ENCODE measurements at places on chromosomes 2 and 18.

GRCh38 chr2:53535234-53535840 lies 232.3 kb upstream of the CHAC2 start:
- peak; percentile 57 for DNase-seq

GRCh38 chr18:9852266-9853081 lies 33.3 kb upstream of the TXNDC2 start:
- DNase-seq = no peak

- DNase-seq = no peak
Observed at GRCh38 chr2:165746501-165746900, 47.5 kb downstream of the GALNT3 start.

DNA sequence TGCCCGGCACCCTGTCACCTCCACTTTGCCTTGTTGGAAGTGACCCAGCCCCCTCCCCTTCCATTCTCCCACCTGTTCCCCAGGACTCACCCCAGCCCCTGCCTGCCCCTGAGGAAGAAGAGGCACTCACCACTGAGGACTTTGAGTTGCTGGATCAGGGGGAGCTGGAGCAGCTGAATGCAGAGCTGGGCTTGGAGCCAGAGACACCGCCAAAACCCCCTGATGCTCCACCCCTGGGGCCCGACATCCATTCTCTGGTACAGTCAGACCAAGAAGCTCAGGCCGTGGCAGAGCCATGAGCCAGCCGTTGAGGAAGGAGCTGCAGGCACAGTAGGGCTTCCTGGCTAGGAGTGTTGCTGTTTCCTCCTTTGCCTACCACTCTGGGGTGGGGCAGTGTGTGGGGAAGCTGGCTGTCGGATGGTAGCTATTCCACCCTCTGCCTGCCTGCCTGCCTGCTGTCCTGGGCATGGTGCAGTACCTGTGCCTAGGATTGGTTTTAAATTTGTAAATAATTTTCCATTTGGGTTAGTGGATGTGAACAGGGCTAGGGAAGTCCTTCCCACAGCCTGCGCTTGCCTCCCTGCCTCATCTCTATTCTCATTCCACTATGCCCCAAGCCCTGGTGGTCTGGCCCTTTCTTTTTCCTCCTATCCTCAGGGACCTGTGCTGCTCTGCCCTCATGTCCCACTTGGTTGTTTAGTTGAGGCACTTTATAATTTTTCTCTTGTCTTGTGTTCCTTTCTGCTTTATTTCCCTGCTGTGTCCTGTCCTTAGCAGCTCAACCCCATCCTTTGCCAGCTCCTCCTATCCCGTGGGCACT lies 4.5 kb downstream of the RETREG2 start:
- no peak for DNase-seq

DNA sequence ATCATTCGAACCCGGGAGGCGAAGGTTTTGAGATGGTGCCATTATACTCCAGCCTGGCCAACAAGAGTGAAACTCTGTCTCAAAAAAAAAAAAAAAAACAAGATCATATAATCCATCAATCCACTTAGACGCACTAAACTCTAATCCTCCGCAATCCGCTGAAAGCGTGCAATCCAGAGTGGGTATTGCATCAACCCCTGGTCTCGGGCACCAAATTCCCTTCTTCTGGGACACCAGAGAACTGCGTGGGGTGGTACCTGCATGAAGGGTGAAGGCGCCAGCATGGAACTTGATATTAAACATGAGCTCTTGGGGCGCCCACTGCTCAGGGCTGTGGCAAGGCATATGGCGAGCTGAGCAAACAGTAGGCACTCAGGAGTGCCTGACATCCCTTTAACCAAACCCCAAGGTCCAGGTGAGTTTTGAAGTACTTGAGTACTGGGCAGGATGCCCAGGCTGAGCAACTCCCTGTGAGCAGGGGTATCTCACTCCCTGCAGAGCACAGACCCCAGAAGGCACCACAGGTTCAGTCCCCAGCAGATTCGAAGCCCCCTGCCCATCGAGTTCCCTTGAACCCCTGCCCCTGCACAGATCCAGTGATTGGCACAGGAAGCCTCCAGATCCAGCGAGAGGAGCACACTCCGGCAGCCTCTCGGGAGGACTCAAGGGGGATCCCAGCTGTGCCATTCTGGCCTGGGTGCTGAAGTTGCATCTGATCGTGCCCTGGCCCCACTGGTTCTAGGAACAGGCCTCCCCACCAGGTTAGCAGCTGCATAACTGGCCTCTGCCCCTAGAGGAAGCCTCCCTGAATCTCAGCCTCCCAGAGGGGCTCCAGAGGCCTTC lies 8.0 kb downstream of the ALPI start:
- DNase-seq = no peak

GRCh38 chr2:75246441-75247167 lies 47.3 kb upstream of the TACR1 start:
- DNase-seq = no peak

- DNase-seq = no peak
Observed at GRCh38 chr18:22977847-22978701, 44.9 kb downstream of the RBBP8 start.

DNA sequence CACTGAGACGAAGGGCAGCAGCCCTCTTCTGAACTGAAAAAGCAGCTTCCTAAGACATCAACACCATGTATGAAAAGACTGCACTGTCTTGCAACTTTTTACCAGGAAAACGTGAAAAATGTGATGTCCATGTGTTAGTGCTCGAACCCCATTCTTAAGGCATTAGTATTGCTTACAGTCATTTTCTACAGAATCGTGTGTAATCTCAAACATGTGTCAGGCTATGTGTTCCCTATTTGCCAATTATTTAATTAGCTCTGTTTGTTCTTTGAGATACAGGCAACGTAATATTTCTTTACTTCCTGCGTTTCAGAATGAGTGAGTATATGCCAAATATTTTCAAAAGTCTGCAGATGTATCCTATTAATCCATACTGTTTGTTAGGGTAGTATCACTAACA lies 307.7 kb upstream of the CCDC68 start:
- no peak for DNase-seq

DNA sequence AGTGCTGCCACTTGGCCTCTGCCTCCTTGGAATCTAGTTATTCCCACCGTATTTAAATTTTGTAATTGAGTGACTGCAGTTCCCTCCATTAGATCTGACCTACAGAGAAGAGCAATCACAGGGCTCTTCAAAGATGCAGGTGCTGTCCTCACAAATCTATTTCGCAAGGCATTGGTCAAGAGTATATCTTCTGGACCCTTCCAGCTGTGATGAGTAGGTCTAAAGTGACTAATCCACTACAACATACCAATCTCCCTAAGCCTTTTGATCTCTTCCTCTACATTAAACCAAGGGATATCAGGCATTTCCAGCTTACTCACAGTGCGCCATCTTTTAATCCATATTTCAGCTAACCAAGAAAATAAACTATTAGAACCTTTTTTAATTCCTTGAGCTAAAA lies 65.1 kb upstream of the COL3A1 start:
- DNase-seq = no peak

DNA sequence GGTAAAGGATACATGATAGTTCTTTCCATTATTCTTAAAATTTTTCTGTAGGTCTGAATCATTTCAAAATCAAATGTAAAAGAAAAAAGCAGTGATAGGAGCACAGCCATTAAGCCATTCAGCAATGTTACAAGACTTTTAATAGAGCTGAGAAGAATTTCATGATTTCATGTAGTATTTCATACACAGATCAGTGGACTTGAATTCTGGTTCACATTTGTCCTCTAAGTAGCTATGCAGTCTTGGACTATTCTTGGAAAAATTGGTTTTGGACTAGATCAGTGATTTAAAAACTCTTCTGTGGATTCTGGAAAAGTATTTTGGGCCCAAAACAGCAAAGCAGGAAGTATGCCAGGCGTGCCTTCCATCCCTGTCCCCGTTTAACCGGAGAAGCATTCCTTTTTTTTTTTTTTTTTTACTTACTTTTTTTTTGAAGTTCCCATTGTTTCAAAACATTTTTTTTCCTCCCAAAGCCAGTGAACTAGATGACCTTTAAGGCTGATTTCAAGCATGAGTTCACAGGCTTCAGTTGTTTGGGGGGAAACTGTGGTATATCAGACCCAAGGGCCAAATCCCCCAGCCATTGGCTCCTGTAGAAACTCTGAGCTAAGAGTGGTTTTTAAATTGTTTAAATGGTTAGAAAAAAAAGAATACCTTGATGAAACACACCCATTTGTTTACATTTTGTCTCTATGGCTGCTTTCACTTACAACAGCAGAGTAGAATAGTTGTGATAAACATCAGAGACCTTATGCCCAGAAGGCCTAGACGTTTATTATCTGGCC lies 17.5 kb upstream of the POLI start:
- DNase-seq = no peak

DNA sequence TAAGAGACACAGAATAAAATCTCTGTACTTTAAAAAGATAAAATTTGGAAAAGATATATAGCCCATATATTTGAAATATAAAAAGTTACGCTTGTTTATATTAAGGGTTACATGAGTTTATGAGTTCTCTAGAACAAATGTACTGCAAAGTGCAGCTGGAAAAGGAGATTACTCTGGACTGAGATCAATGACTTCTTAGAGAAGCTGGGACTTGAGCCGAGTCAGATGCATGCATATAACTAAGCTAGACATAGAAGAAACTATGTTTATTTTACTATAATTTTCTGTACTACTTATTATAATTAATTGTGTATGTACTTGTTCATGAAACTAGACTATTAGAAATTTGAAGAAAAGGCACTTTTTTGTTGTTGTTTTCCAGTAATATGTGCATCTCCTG lies 170.3 kb upstream of the NXPH2 start:
- DNase-seq = no peak

GRCh38 chr2:58762176-58762781 lies 521.2 kb upstream of the FANCL start:
- DNase-seq = peak; percentile 72

DNA sequence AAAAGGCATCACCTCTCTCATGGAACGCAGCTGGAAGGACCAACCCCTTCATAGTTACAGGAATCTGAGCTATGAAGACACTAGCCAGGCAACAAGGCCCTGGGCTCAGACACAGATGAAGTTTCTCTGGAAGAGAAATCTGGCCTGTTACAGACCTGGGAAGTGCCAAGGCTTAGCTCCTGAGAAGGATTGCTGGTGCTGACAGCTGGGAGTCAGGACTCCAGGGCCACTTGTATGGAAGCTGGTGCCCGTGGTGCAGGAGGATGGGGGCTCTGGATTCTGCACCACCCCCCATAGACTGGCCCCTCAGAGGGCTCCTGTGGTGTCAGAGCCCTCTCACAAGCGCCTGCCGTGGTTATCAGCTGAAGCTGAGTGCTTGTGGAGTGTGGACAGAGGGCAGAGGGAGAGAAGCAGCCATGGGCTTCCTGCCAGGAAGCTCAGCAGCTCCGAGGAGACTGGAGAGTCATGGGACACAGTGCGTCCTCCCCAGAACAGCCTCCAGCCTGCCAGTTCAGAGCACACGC lies 87.3 kb upstream of the LCLAT1 start:
- DNase-seq = no peak

DNA sequence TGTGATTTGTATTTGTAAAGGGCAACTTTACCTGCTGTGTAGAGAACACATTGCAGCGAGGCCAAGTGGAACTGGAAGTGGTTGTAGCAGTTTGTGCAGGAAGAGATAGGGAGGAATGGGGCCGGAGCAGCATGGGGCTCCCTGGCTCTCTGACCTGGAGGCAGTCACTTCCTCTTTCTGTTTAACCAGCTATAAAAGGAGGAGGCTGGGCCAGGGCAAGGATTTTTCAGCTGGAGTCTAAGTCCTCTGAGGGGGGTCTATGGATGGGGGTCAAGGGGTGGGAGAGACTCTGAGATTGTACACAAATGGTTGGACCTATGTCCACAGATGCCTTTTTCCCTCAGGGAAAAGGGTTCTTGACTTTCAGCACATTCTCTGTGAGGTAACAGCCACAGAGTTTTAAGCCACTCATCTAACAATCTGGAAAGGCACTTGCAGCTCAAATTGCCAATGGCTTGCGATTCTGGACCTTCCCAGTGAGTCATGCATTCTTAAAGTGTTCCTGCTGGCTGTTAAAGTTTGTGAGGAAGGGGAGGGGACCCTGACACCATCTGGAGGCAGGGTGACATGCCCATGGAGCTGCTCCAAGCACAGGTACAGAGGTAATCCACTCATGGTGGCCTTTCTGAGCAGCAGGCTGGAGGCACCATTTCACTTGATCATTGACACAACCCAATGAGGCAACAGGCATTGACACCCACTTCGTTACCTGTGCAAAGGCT lies 347.0 kb downstream of the CYRIA start:
- DNase-seq = no peak

DNA sequence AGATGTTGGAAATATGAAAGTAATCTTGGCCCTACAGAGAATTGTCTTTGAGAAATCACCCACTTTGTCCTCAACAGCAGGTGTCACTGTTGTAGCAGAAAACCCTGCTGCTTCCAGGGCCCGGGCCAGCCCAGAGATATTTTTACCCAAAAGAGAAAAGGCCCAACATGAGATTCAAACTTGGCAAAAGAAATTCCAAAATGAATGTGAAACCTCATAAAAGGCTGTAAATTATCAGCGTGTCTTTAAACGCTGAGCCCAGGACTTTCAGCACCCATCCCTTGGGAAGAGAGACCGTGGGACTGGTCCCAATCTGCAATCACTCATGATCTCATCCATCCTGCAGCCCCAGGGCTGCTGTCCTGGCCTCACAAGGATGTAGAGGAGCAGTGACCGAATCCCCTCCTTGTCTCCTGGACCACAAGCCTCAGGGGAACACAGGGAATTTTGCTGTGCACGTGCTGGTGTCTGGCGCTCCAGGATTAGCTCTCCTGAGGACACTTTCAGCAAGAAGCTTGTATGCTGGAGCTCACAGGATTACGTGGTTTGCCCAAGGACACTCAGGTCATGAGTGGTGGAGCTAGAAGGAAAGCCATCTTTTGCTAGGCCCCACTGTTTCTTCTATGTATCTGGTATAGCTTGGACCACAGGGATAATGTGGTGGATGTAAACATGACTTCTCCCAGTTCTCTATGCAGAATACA lies 202.1 kb downstream of the RNF144A start:
- DNase-seq = peak; percentile 19

DNA sequence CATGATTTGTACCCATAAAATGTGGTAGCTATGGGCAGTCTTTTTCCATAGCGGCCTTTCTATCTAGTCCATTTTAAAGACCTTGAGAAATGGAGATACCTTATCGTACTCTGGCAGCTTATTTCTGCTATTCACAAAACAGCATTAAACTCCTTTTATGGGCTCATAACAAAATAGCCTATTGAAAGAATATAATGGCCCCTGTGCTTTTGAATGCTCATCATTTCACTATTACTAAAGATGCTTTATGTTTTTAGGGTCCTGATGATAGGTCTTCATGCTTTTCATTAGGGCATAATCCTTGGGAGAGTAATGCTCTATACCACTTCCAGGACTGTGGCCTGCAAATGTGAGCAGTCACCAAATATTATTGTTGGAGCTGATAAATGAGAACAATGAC lies 7.3 kb upstream of the TMEM178A start:
- DNase-seq = no peak

All from midbrain (tissue), 1 donor.